ENCODE measurements at places on chromosomes 3 and 15.

DNA sequence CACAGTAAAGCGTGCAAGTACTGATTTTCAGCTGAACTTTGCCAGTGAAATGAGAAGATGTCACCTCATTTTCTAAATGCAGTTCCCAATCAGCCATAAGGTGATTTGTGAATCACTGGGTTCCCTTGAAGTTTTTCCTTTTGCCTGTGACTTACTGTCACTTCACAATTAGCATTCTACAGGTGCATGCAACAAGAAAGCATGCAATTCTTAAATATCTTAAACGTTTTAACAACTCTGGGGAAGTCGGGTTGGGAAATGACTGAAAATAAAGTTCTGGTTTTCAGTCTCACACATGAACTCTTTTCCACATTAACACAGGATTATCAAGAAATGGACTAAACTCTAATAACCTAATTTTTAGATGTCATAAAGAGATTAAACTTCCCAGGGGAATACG, 5.2 kb downstream of the GSK3B start:
- no peak overlapping the region for H3K27ac ChIP-seq
- H3K27me3 ChIP-seq: no peaks in the 10 kb centered on the region
- H3K4me1 ChIP-seq: peaks cover 24% of the 10 kb centered on the region
- H3K36me3 ChIP-seq: no peaks in the 10 kb centered on the region
- DNase-seq: no peak
- H3K4me3 ChIP-seq: peak overlapping the region; percentile 4

DNA sequence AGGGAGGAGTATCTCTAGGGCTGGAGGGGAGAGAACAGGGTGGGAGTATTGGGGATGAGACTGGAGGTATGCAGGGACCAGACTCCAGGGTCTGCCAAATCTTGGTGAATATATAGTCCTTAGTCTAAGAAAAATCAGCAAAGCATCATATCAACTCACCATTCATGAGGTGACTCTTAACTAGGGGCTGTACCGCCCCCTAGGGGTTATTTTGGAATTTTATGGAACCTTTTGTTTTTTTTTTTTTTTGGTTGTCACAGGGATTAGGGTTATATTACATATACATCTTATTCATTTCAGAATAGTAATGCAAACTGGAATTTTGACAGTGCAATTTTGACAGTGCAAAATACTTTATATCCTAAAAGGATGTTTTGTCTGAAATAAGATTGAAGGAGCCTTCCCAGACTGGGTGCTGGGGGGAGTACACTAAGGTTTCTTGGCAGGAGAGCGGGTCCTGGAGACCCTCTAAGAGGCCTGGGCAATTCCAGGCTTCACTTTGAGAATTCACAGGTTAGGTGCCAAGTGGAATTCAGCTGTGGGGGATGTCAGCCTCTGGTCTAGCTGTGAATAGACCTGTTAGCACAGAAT, 7.5 kb downstream of the CMTM7 start:
- no peak for DNase-seq
- H3K27me3 ChIP-seq: no peaks in the 10 kb centered on the region
- H3K36me3 ChIP-seq: peaks cover 2% of the 10 kb centered on the region
- H3K4me3 ChIP-seq: no peak overlapping the region

DNA sequence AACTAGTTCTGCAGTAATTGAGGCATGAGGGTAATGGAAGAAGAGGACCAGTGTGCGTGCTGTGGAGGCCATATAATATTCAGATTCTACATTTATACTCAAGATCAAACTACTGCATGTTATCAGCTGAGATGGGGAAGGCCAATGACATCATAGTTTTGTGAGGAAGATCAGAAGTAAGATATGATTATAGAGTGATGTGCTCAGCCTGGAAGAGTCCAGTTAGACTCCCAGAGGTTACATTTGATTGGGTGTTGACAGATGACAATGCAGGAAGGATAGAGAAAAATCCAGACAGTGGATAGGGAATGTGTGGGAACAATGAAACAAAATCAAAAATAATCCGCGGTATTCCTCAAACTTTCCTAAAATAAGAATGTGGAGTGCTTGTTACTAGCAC, 35.4 kb downstream of the GOLIM4 start:
- no peaks in the 10 kb centered on the region for H3K27me3 ChIP-seq
- H3K4me3 ChIP-seq: no peak overlapping the region
- no peaks in the 10 kb centered on the region for H3K36me3 ChIP-seq

GRCh38 chr3:120796976-120797375, 54.4 kb downstream of the GTF2E1 start:
- no peak overlapping the region for H3K4me3 ChIP-seq
- no peak overlapping the region for H3K27ac ChIP-seq
- H3K36me3 ChIP-seq: peaks cover 5% of the 10 kb centered on the region
- no peaks in the 10 kb centered on the region for H3K4me1 ChIP-seq

DNA sequence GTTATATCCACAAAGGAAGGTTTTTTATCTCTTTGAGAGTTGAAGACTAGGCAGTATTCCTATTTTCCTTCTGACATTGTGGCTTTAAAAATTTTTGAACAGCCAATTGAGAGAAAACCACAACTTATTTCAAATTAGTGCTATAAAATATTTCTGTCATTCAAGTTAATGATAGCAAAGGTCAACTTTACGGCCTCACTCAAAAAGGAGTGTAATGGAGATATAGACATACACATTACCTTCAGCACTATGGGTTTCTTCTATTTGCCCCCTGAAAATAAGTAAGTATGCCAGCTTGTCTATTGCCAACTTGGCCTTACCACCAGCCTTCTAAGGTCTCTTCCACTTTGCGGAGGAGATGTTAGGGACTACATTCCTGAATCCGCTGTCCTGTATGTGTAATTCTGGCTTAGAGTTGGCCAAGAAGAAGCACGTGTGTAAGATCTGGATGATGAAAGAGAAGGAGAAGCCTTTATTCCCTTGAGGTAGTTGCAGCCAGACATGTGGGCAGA, 44.1 kb upstream of the KBTBD8 start:
- H3K27ac ChIP-seq: no peak overlapping the region
- H3K4me1 ChIP-seq: no peaks in the 10 kb centered on the region
- DNase-seq: no peak

Data from central memory CD8-positive, alpha-beta T cell (primary cell).